ENCODE measurements at places on chromosomes 1 and 21. TPM values are rescaled to one million over a fixed set of nuclear protein-coding genes. Genes with fewer than 3 reads are reported as not detected.

AADACL4 gene
- not detected for total RNA-seq

GPR161 gene
- total RNA-seq, result 5.0 TPM

DNA sequence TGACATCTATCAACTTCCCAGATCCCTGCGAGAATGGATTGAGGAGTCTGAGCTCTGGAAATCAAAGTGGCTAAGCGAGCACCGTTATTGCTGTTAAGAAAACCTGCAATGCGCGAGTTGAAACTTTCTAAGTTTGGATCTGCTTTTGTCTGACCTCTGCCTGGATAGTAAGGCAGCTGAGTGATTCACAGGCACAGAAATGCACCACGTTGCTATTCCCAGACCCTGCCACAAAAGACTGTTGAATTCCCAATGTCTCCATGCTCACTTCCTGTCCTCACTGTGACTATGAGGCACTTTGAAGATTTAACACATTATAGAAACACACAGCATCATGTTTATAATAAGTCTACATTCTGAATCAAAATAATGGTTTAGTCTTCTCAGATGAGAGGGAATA, 27.1 kb upstream of the CNIH3 start:
- H3K36me3 ChIP-seq, result no peaks in the 10 kb centered on the region
- no peak overlapping the region for H3K4me3 ChIP-seq
- no peaks in the 10 kb centered on the region for H3K4me1 ChIP-seq
- no peak for DNase-seq

UTS2 gene
- total RNA-seq, result not detected

IFI44 gene
- total RNA-seq, result 19.8 TPM

Data from tibial nerve (tissue), 4 donors.